Stimulated activated CD4-positive, alpha-beta T cell treated with anti-CD3 and anti-CD28 coated beads, Interleukin-1b, Interleukin-23, amount 100 ng/mL, for 1 hour (primary cell): ENCODE measurements at places on chromosomes 6 and 20.

DNA sequence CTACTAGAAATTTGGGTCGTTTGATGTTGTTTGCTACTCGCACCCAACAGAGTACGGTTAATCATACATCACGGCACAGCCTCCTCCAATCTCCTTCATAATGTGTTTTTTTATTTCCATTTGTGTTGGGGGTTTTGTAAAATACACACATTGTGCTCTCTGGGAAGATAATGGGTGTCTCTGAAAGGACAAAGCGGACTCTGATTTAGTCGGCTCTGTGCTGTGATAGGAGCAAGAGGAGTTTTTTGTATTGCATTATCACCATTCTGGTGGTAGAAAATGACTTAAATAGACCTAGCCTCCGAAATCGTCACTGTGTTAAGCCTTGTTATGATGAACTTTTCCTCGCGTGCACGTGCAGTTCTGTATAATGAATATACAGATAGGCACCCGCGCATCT is 196.3 kb downstream of the CDH4 start:
- no peak for DNase-seq

DNA sequence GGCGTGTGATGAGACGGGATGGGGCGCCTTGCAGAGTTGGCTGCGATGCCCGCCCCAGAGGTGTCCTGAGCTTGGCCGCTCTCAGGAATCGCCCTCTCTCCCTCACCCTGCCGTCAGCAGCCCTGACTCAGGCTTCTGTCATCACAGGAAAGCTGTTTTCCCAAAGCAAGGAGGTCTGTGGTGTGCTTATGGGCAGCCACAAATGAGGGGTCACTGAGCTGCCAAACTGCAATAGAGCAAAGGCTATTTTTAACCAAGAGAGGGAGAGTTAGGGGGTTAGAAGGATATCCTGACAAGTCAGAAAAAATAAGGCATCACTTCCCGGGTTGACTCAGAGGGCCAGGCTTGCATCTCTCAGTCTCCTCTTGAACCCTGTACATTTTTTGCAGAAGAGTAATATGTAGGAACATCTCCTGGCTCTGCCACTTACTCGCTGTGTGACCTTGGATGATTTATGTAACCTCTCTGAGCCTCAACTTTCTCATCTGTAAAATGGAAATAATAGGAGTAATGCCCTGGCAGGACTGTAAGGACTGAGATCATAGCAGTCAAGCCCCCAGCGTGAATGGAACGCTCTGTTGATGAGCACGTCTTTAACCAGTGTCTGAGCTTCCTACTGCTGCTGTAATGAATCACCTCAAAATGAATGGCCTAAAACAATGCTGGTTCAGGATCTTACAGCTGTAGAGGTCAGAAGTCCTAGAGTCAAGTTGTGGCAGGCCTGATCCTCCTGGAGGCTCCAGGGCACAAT is 181.9 kb downstream of the NFATC2 start:
- DNase-seq = no peak

GRCh38 chr6:125806813-125807212 is 16.1 kb downstream of the NCOA7 start:
- DNase-seq = no peak

DNA sequence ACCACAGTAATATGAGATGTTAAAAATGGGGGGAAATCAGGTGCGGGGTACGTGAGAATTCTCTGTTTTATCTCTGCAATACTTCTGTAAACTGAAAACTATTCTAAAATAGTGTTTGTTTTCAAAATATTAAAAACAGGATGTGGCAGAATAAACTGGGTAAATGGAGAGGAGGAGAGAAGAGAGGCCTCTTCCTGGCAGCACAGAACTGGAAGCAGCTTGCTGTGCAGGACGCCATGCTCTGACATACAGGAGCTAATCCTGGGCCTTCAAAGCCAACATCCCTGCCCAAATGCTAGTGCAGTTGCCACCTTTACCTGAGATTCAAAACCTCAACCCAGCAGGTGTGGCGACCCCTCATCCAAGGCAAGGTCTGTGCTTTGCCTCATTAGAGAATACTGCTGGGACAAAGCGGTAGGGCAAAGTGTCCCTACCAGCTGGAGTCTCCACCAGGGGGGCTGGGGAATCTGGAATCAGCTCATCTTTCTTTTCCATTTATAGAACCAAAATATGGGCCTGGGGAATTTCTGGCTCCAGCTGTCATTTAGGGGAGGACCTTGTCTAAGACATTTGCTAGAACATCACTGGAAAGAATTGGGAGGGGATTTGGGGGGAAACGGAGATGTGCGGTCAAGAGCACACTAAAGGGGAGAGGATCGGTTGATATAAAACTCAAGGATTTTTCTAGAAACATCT is 67.3 kb downstream of the SCML4 start:
- DNase-seq = no peak

DNA sequence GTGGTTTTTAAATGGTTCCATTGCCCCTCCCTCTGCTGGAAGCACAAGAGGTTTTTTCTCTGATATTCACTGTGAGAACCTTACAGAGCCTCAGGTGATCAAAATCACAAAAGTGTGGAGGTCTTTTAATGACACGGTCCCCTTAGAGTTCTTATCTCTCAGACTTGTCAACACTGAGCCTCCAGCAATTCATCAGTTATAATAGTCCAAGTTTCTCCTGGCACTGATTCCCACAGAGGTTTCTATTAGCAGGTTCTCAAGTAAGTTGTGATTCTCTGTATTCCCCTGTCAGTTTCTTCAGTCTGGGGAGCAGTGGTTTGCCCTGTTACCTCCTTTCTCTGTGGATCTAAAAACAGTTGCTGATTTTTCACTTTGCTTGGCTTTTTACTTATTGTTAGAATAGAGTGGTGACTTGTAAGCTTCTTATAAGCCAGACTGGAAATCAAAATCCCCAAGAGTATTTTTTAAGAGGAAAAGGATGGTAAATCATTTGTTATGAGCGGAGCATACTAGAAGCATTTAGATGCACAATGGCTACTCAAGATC is 157.4 kb upstream of the BMP5 start:
- no peak for DNase-seq

GRCh38 chr6:113968472-113968871 is 2.5 kb downstream of the HDAC2 start:
- no peak for DNase-seq

DNA sequence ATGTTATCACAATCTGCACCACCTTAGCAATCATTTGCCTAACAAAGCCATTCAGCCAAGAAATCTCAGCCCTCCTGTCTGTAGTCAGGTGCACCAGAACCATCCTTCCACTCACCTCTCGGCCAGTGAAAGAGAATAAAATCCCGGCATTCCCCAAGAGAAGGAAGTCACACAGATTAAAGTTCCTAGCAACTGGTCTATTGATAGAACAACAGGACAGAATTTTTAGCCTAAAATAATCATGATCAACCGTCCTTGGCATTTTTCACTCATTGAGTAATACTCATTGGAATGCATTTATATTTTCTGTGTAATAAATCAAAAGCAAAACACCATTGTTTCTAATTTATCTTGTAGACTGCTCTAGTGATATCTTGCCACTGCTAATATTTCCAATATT is 85.7 kb upstream of the CDH4 start:
- DNase-seq = no peak

- DNase-seq = no peak
These were observed 18.4 kb upstream of the FLRT3 start for GRCh38 chr20:14355791-14356190.

- DNase-seq = no peak
These were observed 6.5 kb upstream of the DST start for GRCh38 chr6:56649053-56649769.

DNA sequence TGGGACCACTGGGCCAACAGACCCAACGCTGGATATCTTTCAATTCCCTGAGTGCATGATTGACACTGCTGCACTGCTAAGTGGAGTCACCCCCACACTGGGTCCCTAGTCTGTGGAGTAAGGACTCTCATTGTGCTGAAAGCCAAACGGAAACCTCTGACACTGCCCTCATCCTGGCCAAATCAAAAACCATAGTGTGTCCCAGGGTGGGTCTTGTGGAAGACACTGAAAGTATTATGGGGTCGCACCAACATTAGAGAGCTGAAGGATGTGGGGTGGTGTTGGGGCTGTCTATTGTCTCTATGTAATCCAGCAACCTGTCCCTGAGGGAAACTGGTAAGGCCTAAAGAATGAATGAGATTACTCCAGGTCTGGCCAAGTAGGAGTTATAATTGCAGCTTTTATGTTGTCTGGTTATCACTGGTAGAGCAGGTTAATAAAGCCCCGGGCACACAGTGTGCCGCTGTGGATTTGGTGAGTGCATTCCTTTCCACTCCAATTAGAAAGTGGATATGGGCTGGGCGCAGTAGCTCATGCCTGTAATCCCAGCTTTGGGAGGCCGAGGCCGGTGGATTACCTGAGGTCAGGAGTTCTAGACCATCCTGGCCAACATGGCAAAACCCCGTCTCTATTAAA is 57.9 kb downstream of the HLA-A start:
- DNase-seq = no peak
